ENCODE measurements at places on chromosomes 7 and 10.

GRCh38 chr7:140084972-140085371 is 22.2 kb upstream of the PARP12 start:
- peak; percentile 11 for DNase-seq

DNA sequence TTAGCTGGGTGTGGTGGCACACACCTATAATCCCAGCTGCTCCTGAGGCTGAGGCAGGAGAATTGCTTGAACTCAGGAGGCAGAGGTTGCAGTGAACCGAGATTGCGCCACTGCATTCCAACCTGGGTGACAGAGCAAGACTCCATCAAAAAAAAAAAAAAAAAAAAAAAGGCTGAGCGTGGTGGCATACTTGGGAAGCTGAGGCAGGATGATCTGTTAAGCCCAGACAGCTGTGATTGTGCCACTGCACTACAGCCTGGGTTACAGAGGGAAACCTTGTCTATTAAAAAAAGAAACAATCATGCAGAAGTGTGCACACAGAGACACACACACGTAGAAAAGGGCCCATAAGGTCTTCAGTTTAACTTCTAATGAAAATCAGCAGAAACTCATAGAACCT is 150.6 kb downstream of the TPST1 start:
- DNase-seq, result no peak

- no peak for DNase-seq
Observed at GRCh38 chr7:68420342-68421192, 1177.7 kb upstream of the AUTS2 start.

GRCh38 chr10:129963641-129964501 is at the start of gene EBF3:
Gene EBF3, minus strand, starts transcription at chr10:129964274. Its CDS starts 506 bp downstream, at chr10:129963768.
- DNase-seq, result peak; percentile 30

DNA sequence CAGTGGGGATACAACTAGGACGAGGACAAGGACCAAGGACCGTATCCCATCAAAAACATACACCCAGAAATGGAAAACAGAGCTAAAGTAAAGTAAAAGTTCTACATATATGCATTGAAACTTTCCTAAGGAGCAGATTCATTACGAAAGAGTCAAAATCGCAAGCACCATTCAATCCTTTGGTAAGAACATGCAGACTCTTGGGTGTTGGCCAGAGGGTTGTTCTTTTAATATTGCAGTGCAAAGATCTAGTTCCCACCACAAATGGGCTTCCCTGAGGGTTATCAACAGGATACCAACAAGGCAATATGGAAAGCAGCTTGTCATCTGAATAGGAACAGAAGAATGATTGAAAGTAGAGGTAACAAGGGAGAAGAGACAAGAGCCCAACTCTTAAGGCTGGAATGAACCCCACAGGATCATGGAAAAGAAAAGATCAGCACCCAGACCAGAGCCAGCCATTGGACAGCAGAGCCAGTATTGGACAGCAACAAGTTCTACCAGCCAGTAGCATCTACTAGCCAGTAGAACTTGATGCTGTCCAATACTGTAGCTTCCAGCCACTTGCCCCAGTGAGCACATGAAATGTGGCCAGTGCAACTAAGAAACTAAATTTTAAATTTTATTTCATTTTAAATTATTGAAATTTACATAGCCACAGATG is 66.0 kb downstream of the OSBPL3 start:
- DNase-seq, result no peak

GRCh38 chr7:8105449-8106095 is 137.0 kb downstream of the GLCCI1 start:
- DNase-seq, result no peak

- no peak for DNase-seq
Observed at GRCh38 chr10:111035542-111035941, 41.3 kb upstream of the ADRA2A start.

DNA sequence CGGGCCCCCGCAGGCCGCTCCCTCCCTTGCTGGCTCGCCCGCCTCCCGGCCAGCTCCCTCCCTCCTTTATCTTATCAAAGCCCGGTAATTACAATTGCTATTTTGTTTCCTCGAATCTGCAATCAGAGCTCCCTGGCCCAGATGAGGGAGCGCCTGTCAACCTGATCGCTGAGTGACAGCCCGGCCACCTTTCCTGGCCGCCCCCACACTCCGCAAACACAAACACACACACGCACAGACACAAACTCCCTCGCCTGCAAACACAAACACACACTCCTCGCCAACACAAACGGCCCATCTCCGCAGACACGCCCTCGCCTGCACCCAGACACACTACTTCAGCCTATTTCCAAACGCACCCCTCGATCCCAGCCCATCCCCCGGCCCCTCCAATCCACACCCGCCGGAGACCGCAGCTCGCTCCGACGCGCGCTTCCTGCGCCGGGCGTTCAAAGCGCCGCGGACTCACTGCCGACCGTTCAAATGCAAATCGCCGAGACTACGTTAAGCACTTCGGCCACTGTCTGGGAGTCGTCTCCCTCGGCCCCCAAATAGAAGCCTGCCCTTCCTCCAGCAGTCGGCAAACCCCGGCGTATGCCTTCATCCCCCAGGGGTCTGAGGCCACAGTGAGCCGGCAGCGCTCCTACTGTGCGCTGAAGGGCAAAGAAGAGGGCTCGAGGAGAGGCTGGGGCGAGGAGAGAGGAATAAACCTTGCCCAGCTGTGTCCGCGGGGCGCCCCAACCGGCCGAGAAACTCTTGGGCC is 3.0 kb upstream of the FGF8 start:
- peak; percentile 28 for DNase-seq

DNA sequence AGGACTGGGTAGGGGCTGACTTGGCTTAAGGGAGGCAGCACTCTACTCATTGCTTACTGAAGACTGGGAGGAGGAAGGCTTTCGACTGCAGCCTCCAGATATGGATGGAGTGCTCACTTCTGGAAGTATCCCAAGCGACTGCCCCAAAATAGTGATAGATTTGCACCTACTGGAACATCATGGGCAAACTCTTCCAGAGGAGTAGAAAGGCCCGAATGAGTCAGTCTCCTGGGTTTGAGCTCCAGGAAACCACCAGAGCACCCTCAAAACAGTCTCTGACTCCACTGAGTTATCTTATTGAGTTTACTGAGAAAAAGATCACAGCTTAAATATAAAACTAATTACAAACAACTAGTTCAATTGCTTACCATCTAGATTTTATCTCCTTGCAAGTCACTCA is 37.2 kb upstream of the PDLIM1 start:
- DNase-seq, result no peak

GRCh38 chr10:89342206-89342958 is 14.6 kb downstream of the IFIT3 start:
- DNase-seq, result peak; percentile 65

- DNase-seq, result no peak
Observed at GRCh38 chr10:125871338-125871737, 9.8 kb downstream of the DHX32 start.

DNA sequence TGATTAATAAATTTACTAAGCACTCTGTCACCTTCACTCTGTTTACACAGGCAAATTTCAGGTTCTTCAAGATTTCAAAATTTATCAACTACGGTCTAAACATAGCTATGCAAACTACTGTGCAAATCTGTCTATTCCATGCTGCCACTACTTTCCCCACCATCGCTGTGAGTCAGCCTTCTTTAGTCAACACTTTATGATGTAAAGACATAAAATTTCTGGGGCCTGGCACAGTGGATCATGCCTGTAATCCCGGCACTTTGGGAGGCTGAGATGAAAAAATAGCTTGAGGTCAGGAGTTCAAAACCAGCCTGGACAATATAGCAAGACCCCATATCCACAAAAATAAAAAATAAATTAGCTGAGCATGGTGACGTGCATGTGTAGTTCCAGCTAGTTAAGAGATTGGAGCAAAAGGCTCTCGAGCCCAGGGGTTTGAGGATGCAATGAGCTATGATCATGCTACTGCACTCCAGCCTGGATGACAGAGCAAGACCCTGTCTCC is 42.6 kb downstream of the CNOT4 start:
- DNase-seq, result no peak

All from inflammatory macrophage treated with lipopolysaccharide for 4 hours (primary cell).